ENCODE measurements at places on chromosomes 7 and 10.

- DNase-seq = no peak
Observed at GRCh38 chr10:126558881-126559280, 111.6 kb downstream of the C10orf90 start.

DNA sequence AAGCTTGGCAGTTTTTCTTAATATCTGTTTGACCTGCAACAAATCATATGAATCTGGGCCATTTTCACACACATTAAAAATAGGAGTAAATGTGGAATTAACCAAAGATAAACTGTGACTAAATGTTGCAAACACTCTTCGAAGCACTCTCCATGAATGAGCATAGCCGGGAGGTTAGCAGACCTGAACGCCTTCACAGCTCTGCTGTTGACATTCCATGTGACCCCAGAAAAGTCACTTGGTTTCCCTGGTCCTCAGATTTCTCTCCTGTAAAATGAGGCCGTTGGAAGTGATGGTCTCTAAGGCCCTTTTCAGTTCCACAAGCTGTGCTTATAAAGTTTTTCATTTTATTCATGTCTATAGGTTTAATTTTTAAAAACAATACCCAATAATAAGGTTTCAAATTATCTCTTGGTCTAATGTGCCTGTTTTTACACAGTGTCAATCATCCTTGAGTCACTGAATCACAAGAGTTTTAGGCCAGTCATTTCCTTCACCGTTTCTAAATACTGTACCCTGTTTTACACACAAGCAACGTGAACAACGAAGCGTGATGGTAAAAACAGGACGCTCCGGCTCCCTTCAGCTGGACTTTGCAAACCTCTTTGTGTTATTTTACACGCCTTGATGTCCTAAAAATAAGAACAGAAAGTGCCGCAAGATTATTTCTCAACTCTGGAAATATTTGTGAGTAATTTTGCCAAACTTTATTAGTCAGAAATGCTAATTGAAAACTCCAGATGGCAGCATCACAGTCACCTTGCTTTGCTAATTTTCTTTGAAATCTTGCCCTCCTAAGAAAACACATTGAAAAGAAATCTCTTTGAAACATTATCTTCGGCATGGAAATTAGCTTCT is 38.6 kb upstream of the MET start:
- DNase-seq = peak; percentile 37

- DNase-seq = no peak
Observed at GRCh38 chr7:20299647-20300312, 30.9 kb upstream of the ITGB8 start.

DNA sequence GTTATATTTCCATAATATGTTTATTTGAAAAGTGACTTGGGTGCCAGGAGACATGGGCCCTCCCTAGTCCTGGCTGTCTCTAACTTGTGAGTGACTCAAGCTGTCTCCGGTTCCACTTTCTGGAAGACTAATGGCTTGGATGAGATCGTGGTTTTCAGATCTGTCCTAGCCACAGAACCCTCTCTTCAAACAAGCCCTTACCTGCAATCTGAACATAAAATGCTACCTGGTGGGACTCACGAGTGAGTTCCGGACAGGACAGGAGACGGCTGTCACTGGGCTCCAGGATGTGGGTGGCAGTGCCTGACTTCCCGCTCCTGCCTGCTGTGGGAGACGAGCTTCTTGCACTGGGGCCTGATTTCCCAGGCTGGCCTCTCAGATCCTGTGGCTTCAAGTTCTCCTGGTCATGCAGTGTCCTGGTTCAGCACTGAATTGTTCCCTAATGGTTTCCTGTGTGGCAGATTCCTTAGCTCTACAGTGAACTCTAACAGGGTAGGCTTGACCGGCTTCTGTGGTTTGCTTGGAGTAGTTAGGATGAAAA is 26.0 kb upstream of the PFKFB3 start:
- no peak for DNase-seq

GRCh38 chr10:47384148-47384921 is at the start of gene ZNF488:
ZNF488 (minus strand) TSS chr10:47384293; CDS start chr10:47368829, 15,464 bp downstream.
- DNase-seq = no peak
